Activated CD4-positive, alpha-beta T cell treated with anti-CD3 and anti-CD28 coated beads, Interleukin-2, amount 10 ng/mL, durations not matched to agents 24 days and 14 days (primary cell): ENCODE measurements at places on chromosomes 3 and 15. TPM values are rescaled to one million over a fixed set of nuclear protein-coding genes. Genes with fewer than 3 reads are reported as not detected.

DNA sequence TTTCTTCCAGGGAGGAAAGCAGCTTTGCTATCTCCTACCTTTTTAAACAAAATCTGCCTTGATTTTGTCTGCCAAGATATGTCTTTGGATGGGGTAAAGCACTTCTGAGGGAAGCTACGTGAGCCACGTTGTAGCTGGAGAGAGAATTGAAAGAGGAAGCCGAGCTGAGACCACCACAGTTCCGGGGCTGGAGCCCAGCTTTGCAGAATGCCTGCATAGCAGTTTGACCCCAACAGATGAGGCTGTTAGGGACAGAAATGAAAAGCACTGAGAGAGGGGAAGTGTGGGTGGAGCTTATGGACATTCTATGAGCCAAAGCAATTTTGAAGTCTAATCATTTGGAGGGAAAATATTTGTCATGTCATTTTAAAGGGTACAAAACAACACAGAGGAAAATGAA lies 45.4 kb downstream of the LIPC start:
- DNase-seq: peak; percentile 67
- H3K27ac ChIP-seq: peak overlapping the region; percentile 80
- H3K36me3 ChIP-seq: peaks cover 7% of the 10 kb centered on the region
- H3K27me3 ChIP-seq: no peaks in the 10 kb centered on the region
- H3K4me3 ChIP-seq: peak overlapping the region; percentile 6

DNA sequence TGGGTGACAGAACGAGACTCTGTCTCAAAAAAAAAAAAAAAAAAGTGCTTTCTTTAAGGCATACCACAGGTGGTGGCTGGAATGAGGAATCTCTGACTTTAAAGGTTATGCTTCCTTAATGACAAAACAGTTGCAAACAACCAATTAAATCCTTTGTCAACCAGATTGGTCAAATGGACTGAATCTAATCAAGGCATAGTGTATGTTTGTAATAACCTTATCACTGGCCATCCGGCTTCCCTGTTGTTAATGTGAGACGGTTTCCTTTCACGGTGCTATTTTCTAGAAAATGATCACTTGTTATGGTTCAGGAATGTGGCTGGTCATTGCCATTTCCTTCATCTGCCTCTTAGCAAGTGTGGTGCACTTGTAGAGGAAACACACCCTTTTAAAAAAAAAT lies 75.9 kb downstream of the FLNB start:
- H3K4me1 ChIP-seq: peaks cover 25% of the 10 kb centered on the region
- peaks cover 28% of the 10 kb centered on the region for H3K36me3 ChIP-seq
- H3K27ac ChIP-seq: no peak overlapping the region
- no peaks in the 10 kb centered on the region for H3K27me3 ChIP-seq

GRCh38 chr3:171328419-171329082 lies 131.7 kb downstream of the TNIK start:
- H3K27ac ChIP-seq: peak overlapping the region; percentile 25
- peaks cover 23% of the 10 kb centered on the region for H3K4me1 ChIP-seq
- H3K4me3 ChIP-seq: no peak overlapping the region
- peak; percentile 80 for DNase-seq

DNA sequence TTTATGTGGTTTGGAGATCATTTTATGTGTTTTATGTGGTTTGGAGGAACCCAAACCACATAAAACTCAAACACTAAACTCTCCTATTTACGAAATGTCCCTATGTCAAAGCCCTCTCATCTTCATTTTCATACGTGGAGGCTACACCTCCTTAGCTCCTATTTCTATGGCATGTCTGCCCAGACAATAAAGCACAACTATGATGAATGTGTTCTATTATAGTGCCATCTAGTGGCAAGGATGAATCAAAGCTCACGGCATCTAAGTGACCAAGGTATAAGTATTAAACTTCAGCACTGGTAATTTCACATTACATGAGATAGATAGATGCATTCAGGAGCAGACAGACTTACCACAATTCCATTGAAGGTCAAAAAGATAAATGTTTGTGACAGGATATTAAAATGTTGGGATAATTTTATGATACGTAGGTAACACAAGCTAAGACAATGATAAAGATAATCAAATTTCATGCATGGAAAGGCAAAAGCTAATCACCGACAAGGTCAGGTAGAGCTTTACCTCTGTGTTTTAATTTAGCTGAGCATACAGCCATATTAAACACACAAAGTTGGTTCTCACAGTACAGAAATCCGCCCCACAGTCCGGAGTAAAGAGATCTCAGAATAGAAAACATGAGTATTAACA lies 130.6 kb upstream of the FHIT start:
- peaks cover 3% of the 10 kb centered on the region for H3K4me1 ChIP-seq
- DNase-seq: peak; percentile 67
- H3K4me3 ChIP-seq: no peak overlapping the region
- peaks cover 18% of the 10 kb centered on the region for H3K27me3 ChIP-seq

DNA sequence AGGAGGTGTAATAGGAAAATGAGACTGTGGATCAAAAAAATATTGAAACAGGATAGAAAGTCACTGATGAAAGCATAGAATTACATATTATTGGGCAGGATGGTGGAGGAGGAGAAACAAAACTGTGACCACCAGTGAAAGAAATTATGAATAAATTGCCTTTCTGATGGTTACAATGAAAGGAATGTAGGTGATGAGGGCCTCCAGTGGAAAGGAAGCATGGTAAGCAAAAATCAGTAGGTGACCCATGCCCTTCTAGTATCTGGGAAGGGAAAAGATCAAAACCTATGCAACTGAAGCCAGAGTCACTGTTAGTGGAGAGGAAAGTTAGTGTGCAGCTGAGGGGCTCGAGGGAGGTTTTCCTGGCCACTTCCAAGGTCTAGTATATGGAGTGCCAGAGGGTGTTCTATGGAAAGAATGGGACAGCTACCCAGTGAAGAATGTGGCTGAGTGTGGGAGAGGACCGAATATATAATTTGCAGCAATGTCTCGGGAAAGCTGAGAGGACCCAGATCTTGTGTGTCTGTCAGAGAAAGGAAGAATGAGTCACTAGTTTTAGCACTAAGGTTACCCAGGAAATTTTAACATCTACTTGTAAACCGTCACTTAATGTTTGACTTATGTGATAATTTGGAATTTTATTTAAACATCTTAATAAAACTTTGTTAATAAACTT lies 146.2 kb downstream of the NFKBIZ start:
- H3K36me3 ChIP-seq: no peaks in the 10 kb centered on the region
- peaks cover 32% of the 10 kb centered on the region for H3K4me1 ChIP-seq
- H3K4me3 ChIP-seq: no peak overlapping the region
- peaks cover 18% of the 10 kb centered on the region for H3K27me3 ChIP-seq

DNA sequence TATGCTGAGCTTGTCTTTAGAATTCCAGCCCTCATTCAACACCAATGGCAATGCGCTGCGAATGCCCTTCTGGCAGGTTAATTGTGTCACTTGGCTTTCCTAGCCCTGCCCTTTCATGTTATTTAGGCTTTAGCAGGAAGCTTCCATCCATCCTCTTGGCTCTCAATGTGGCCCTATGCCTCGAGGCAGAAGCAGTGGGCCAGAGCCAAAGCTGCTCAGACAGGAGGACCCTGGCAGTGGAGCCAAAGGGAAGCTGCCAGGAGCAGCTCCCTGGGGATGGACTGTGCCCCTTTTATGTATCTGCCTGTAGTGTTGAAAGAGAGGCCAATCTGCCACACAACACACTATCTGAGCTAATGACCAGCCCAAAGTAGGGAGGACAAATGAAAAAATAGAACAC lies 376.4 kb downstream of the CTNNB1 start:
- H3K4me3 ChIP-seq: no peak overlapping the region
- no peaks in the 10 kb centered on the region for H3K36me3 ChIP-seq
- no peaks in the 10 kb centered on the region for H3K27me3 ChIP-seq
- DNase-seq: no peak
- no peak overlapping the region for H3K27ac ChIP-seq

DNA sequence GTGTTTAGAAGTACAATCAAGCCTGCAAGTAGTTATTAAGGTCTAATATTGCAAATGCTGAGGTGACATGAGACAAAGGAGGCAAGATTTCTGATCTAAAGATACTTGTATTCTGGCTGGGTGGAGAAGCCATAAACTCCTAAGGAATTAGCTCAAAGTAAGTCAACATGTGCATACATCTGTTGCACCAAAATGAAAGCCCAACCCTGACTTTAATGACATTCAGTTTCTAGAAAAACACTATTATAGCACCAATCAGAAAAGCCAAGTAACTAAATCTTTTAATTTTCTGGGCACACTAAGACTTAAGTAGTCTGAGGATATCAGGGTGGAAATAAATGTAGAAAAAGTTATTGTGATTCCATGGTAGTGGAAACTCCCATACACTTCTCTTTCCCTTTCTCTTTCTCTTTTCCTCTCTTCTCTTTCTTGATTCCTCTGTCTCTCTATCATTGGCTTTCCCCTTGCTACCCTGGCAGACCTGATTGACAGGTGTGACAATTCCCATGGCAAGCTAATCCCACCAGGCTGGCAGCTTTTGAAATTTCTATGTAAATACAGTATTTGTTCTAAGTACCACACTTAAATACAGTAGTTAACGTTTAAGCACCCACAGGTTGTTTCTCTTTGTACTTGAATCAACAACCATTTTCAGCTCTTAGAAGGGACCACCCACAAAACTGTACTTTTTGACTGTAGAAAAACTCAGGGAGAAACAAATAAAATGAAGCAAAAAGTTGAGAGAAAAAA lies 528.4 kb upstream of the SEMA6D start:
- H3K4me3 ChIP-seq: no peak overlapping the region
- H3K4me1 ChIP-seq: no peaks in the 10 kb centered on the region
- no peak for DNase-seq

- H3K4me1 ChIP-seq: no peaks in the 10 kb centered on the region
- no peak overlapping the region for H3K27ac ChIP-seq
- no peak overlapping the region for H3K4me3 ChIP-seq
- H3K27me3 ChIP-seq: peaks cover 29% of the 10 kb centered on the region
Measured at GRCh38 chr15:70178335-70179084, 80.8 kb upstream of the TLE3 start.

DNA sequence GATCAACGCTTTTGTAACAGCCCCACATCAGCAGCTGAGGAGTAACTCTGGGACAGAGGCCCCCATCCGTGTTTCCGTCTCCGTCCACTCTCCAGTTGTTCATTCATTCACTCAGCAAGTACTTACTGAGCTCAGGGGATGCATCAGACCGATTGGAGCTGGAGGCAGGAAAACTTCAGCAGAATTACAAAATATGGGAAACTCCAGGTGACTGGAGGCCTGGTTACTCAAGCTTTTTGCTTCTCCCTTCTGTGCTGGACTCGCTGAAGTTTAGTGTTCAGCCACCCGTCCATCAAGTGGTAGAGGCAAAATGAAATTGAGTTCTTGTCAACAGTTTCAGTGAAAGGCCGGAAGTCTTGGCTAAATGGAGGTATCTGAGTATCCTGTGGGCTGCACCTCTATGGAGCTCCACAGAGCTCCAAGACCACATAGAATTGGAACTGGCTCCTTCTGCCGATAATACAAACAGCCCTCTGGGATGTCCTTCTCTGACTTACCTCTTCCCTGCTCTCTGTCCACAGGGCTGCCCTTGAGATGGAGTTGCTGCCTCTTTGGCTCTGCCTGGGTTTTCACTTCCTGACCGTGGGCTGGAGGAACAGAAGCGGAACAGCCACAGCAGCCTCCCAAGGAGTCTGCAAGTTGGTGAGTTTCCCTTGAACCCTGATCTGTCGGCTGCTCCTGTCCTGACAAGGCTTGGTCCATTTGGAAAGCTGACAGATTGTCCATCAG lies 14.7 kb downstream of the NRROS start:
- H3K27ac ChIP-seq: no peak overlapping the region
- no peaks in the 10 kb centered on the region for H3K27me3 ChIP-seq
- peaks cover 48% of the 10 kb centered on the region for H3K36me3 ChIP-seq

DNA sequence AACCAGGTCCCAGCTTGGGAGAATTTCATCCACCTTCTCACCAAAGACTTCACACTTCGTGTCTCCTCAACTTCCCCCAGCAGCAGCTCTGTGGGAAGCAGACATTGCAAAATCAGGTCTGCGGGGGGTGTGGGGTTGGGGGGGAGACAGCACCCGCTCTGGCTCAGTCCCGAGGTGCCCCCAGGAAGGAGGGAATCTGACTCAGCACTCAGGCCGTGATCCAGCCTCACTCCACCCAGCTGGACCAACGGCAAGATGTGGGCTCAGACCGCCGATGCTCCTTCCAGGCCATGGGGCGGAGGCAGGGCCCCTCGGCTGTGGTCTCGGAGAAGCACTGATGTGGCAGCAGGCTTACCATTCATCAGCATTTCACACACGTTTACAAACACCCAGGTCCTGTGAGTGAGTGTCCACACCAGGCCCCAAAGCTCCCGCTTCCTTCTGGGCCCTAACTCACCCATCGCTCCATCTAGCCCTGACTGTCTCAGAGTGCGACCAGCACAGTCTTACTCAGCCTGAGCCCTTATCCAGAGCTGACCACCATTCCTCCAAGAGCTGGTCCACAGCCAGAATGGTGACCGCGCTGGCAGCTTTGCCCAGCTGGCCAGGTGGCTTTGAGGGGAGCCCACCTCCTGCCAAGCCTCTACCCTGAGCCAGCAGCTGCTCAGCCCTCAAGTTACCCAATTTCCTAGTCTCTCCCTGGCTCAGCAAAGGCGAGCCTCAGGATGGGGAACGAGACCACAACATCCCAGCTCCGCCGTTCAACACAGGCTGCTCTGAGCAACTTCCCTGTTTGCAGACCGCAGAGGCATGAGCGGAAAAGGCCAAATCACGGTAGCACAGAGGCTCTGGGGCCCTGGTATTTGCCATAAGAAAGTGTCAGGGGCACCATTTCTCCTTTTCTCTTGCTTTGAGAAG lies 3.3 kb downstream of the STAB1 start:
- no peak for DNase-seq
- H3K4me3 ChIP-seq: no peak overlapping the region
- H3K27me3 ChIP-seq: no peaks in the 10 kb centered on the region

DNA sequence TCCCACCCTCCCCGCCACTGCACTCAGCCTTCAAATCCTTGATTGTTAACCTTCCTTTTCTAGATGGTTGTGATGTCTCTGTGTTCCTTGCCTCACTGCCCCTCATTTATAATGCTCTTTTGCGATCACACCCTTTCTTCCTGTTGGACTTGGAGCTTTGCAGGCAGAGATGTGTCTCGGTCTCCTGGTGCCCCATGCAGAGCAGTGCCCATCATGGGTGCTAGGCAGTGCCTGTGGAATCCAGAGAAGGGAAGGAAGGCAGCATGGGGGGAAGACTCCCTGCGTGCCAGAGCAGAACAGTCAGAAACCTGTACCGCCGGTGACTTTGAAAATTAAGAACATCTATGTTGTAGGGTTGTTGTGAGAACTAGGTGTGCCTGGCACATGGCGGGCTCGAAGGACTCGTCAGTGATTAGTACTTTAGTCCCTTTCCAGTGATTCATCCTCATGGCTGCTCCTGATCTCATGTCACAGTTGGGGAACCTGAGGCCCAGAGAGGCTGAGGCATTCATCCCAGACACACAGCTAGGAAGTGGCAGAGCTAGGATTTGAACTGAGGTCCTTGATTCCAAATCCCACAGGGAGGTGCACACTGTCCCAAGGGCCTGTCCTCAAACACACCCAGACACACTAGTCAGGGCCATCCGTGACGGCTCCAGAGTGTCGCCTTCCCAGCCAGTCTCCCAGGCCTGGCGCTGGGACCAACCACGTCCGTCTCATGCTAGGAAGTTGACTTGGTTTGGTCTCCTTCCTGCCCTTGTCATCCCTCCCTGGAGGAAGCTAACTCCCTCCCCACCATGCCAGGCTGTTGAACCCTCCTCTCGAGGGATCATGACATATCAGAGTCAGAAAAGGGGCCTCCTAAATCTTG lies 58.3 kb downstream of the SMAD6 start:
- no peak for DNase-seq
- peaks cover under 1% of the 10 kb centered on the region for H3K4me1 ChIP-seq
- H3K27me3 ChIP-seq: peaks cover 25% of the 10 kb centered on the region
- H3K4me3 ChIP-seq: no peak overlapping the region

ACKR4 gene
- 0.26 and 0.58 TPM in 2 replicates for total RNA-seq

TM4SF1 gene
- total RNA-seq: 0.26 and 0.28 TPM in 2 replicates

USP3 gene
- total RNA-seq: 46.7 and 49.2 TPM in 2 replicates

TMEM108 gene
- not detected in 2 replicates for total RNA-seq

ATP13A4 gene
- 0.88 and 2.1 TPM in 2 replicates for total RNA-seq

PLSCR5 gene
- not detected in 2 replicates for total RNA-seq
